ENCODE measurements at places on chromosomes 6 and 20. TPM values are rescaled to one million over a fixed set of nuclear protein-coding genes. Genes with fewer than 3 reads are reported as not detected.

- no peak overlapping the region for H3K27ac ChIP-seq
- DNase-seq = no peak
- no peaks in the 10 kb centered on the region for H3K4me1 ChIP-seq
- H3K27me3 ChIP-seq = no peaks in the 10 kb centered on the region
- H3K4me3 ChIP-seq = no peak overlapping the region
Measured at GRCh38 chr6:162156146-162156545, 571.4 kb downstream of the PRKN start.

GRCh38 chr6:164401871-164402270 lies 907.5 kb downstream of the C6orf118 start:
- no peaks in the 10 kb centered on the region for H3K27me3 ChIP-seq
- no peaks in the 10 kb centered on the region for H3K4me1 ChIP-seq
- no peak overlapping the region for H3K4me3 ChIP-seq
- no peak for DNase-seq

C20orf96 gene
- polyA plus RNA-seq = 31.9 TPM

GRCh38 chr6:124765280-124765679 lies 197.0 kb upstream of the RNF217 start:
- no peak overlapping the region for H3K27ac ChIP-seq
- no peak for DNase-seq
- peaks cover 37% of the 10 kb centered on the region for H3K4me1 ChIP-seq
- no peaks in the 10 kb centered on the region for H3K27me3 ChIP-seq
- H3K4me3 ChIP-seq = no peak overlapping the region

DNA sequence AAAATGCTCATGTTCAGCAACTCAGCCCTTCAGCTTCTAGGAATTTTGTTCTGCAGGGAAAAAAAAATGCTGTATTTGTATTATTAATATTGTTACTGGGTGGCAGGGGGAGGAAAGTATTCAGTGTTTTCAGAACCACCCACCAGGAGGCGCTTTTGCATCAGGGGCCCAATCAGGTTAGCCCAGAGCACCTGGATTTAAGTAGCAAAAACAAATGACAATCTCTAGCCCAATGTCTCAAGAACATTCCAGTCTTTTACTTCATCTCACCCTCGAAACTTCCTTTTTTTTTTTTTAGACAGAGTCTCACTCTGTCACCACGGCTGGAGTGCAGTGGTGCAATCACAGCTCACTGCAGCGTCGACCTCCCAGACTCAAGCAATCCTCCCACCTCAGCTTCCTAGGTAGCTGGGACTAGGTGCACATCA lies 635 bp upstream of the C20orf203 start:
- H3K4me3 ChIP-seq = no peak overlapping the region
- H3K36me3 ChIP-seq = no peaks in the 10 kb centered on the region
- H3K27ac ChIP-seq = peak overlapping the region; percentile 60
- peaks cover 10% of the 10 kb centered on the region for H3K4me1 ChIP-seq

GRCh38 chr20:47196091-47197081 lies 160.1 kb downstream of the ZMYND8 start:
- H3K4me3 ChIP-seq = no peak overlapping the region
- H3K4me1 ChIP-seq = no peaks in the 10 kb centered on the region
- peak; percentile 78 for DNase-seq
- no peaks in the 10 kb centered on the region for H3K36me3 ChIP-seq
- H3K27me3 ChIP-seq = no peaks in the 10 kb centered on the region

GRCh38 chr6:73309785-73310502 lies 44.1 kb downstream of the DPPA5 start:
- no peaks in the 10 kb centered on the region for H3K4me1 ChIP-seq
- H3K27me3 ChIP-seq = no peaks in the 10 kb centered on the region
- H3K4me3 ChIP-seq = peak overlapping the region; percentile 51
- no peaks in the 10 kb centered on the region for H3K36me3 ChIP-seq
- peak; percentile 69 for DNase-seq

- no peaks in the 10 kb centered on the region for H3K36me3 ChIP-seq
- DNase-seq = no peak
- H3K4me3 ChIP-seq = no peak overlapping the region
- no peak overlapping the region for H3K27ac ChIP-seq
- H3K4me1 ChIP-seq = no peaks in the 10 kb centered on the region
Measured at GRCh38 chr20:57698116-57698866, 11.5 kb downstream of the PMEPA1 start.

DNA sequence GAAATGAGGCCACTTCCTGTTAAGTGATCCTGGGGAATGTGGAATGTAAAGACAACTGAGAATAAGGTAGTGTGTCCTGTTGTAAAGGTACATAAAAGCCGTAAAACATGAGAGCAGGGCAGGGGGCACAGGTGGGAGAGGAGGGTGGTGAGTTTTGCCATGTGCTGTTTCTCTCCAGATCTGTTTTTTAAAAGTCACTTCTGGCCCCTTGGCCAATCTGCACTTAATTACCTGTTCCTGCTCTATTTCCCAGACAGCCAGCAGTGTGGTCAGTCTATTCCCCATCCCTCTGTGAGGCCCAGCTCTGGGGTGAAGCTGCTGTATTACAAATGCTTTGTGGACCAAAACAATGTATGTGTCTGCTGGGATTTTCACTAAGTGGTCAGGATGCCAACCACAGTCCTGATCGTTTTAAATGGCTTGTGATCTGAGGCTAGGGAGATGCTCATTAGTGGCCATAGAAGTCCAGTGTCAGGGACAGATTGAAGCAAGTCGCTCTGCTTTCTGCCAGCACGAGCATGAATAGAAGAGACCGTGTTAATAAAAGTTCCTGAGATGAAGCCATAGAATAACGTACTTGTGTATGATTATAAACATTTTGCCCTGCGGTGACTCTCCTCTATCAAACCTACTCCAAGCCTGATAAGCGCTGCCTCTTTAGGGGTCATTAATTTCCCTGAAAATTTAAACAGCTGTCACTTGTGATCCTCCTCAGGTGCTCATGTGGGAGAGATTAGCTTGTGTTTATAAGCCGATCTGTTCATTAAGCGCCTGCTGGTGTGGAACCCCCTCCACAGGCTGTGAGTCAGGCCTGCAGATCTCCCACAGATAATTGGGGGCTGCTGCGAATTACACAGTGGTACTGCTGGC lies 111.8 kb upstream of the CENPW start:
- H3K27me3 ChIP-seq = no peaks in the 10 kb centered on the region
- peaks cover 12% of the 10 kb centered on the region for H3K4me1 ChIP-seq
- no peaks in the 10 kb centered on the region for H3K36me3 ChIP-seq
- H3K4me3 ChIP-seq = no peak overlapping the region
- DNase-seq = no peak
- H3K27ac ChIP-seq = peak overlapping the region; percentile 31

DNA sequence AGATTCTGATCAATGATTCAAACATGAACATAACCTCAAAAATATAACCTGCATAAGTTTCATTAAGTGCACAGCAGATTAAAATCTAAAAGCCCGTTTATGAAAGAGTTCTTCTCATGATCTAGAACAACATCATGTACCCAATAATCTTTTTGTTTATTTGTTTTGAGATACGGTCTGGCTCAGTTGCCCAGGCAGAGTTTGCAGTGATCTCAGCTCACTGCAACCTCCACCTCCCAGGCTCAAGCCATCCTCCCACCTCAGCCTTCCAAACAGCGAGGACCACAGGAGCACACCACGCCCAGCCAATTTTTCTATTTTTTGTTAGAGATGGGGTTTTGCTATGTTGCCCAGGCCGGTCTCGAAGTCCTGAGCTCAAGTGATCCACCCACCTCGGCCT lies 149.7 kb downstream of the CDK19 start:
- DNase-seq = no peak
- H3K27ac ChIP-seq = no peak overlapping the region
- H3K36me3 ChIP-seq = no peaks in the 10 kb centered on the region
- H3K4me3 ChIP-seq = no peak overlapping the region
- H3K4me1 ChIP-seq = no peaks in the 10 kb centered on the region
- H3K27me3 ChIP-seq = no peaks in the 10 kb centered on the region

- H3K36me3 ChIP-seq = no peaks in the 10 kb centered on the region
- DNase-seq = peak; percentile 81
- no peaks in the 10 kb centered on the region for H3K4me1 ChIP-seq
- H3K27ac ChIP-seq = no peak overlapping the region
- H3K27me3 ChIP-seq = peaks cover 12% of the 10 kb centered on the region
- H3K4me3 ChIP-seq = no peak overlapping the region
Measured at GRCh38 chr20:48904566-48905296, 16.8 kb upstream of the ARFGEF2 start.

DNA sequence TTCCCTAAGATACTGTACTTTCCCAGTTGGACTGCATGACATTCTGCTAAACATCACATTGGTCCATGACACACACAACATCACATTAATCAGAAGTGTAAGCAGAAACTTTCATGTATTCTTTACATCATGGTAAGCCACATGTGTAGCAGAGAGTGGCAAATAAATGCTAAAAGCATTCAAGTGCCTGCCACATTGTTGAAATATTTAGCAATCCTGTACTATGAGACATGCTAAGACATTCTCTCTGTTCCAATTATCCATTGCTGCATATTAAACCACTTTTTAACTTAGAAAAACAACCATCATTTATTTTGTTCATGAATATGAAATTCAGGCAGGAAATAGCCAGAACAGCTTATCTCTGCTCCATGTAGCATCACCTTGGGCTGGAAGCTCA lies 207.7 kb upstream of the GJE1 start:
- H3K27ac ChIP-seq = no peak overlapping the region
- no peak overlapping the region for H3K4me3 ChIP-seq
- H3K4me1 ChIP-seq = no peaks in the 10 kb centered on the region
- H3K27me3 ChIP-seq = no peaks in the 10 kb centered on the region

DNA sequence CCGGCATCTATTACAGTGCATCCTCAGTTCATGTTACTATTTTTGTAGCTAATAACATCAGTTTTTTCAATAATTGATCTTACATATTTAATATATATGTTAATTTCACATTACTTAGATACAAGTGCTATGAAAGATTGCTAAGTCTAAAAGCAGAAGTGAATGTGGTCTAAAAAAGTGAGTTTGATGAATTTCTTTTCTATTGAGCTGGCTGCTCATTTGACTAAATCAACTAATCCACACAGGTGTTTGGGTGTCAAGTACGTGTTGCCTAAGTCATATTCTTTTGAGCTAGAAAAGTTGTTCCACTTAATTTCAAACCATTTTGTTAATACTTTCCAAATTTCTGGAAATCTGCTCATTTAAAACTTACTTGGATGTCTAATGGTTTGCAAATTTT lies 46.6 kb upstream of the EZR start:
- H3K27me3 ChIP-seq = no peaks in the 10 kb centered on the region
- no peaks in the 10 kb centered on the region for H3K36me3 ChIP-seq
- H3K4me3 ChIP-seq = no peak overlapping the region
- no peak for DNase-seq

- DNase-seq = no peak
- no peak overlapping the region for H3K4me3 ChIP-seq
- H3K4me1 ChIP-seq = peaks cover 14% of the 10 kb centered on the region
- H3K27me3 ChIP-seq = no peaks in the 10 kb centered on the region
- H3K36me3 ChIP-seq = no peaks in the 10 kb centered on the region
Measured at GRCh38 chr20:34575271-34575670, 16.8 kb downstream of the MAP1LC3A start.

- H3K27ac ChIP-seq = no peak overlapping the region
- H3K36me3 ChIP-seq = no peaks in the 10 kb centered on the region
- no peak overlapping the region for H3K4me3 ChIP-seq
- H3K27me3 ChIP-seq = no peaks in the 10 kb centered on the region
Measured at GRCh38 chr6:135858931-135859330, 7.4 kb downstream of the PDE7B start.

- no peaks in the 10 kb centered on the region for H3K36me3 ChIP-seq
- no peaks in the 10 kb centered on the region for H3K4me1 ChIP-seq
- DNase-seq = no peak
- H3K4me3 ChIP-seq = no peak overlapping the region
- H3K27ac ChIP-seq = no peak overlapping the region
- H3K27me3 ChIP-seq = no peaks in the 10 kb centered on the region
Measured at GRCh38 chr6:152909241-152909640, 73.6 kb downstream of the FBXO5 start.

- no peaks in the 10 kb centered on the region for H3K36me3 ChIP-seq
- peak; percentile 88 for DNase-seq
- no peak overlapping the region for H3K4me3 ChIP-seq
- peak overlapping the region; percentile 84 for H3K27ac ChIP-seq
- H3K27me3 ChIP-seq = no peaks in the 10 kb centered on the region
Measured at GRCh38 chr6:5205877-5206850, 54.6 kb downstream of the LYRM4 start.

DNA sequence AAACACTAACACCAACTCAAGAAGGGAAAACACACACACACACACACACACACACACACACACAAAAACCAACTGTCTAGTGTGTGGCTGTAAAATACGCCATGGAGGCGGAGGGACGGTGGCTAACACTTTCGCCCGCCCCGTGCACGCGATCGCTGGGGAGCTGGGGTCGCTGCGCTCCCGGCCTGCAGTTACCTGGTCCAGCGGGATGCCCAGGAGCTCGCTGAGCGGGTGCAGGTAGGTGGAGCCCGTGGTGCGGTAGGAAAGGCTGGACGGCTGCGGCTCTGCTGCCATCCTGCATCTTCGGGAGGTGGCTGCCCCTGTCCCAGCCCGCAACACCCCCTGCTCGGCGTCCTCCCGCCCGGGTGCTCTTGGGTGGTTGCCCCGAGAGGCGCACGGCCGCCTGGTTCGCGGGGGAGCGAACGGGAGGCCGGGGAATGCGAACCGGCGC lies 303 bp downstream of the MBOAT1 start:
- H3K27ac ChIP-seq = peak overlapping the region; percentile 78
- H3K27me3 ChIP-seq = no peaks in the 10 kb centered on the region
- peak overlapping the region; percentile 50 for H3K4me3 ChIP-seq

BANF2 gene
- polyA plus RNA-seq = not detected

DNA sequence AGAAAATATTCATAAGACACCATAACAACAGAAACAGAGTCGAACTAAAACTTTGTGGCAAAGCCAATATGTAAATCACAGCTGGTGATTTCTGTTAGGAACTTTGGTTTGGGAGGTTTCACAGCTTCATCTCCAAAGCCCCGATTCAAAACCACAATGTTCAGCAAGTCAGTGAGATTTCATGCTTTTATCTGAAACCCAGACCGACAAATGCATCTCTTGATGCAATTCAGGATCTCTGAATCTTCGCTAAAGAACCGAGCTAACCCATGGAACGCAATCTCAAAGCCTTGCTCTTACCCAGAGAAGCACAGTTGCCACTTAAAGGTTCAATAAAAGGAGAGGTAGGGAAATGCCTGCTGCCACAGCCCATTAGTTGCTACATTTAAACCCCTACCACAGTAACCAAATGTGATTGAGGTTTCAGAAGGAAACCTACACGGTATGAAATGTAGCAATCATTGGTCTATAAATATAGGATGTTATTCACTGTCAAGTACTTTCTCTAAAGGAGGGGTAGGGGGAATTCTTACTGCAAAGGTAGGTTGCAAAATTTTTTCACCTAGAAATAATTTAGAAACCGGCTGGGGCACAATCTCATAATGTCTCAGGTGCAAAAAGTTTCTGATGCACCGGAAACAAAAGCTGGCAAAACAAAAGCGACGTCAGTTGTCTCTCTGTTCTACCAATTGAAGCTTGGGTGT lies 381.0 kb upstream of the ARID1B start:
- H3K27ac ChIP-seq = no peak overlapping the region
- H3K36me3 ChIP-seq = no peaks in the 10 kb centered on the region
- DNase-seq = no peak
- H3K4me1 ChIP-seq = no peaks in the 10 kb centered on the region
- H3K4me3 ChIP-seq = no peak overlapping the region

ERVFRD-1 gene
- not detected for polyA plus RNA-seq
